ENCODE measurements at places on chromosomes 7 and 10.

DNA sequence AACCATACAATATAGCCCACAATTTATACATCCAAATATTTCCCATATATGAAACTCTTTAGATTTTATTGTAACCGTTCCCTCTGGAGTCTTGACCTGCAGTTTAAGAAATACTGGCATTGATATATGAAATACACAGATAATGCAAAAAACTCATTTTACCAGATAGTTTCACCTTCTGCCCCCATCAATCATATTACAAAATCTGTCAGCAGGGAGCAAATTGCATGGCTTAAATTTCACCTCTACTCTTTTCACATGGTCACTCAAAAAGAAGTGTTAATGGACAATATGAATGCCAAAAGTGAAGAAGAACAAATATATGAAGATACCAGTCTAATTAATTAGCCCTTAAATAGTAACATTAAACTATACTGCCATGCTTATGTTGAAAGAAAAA lies 57.0 kb upstream of the TMEM106B start:
- no peak for DNase-seq

- no peak for DNase-seq
Measured at GRCh38 chr10:28214219-28214618, 88.6 kb downstream of the MPP7 start.

DNA sequence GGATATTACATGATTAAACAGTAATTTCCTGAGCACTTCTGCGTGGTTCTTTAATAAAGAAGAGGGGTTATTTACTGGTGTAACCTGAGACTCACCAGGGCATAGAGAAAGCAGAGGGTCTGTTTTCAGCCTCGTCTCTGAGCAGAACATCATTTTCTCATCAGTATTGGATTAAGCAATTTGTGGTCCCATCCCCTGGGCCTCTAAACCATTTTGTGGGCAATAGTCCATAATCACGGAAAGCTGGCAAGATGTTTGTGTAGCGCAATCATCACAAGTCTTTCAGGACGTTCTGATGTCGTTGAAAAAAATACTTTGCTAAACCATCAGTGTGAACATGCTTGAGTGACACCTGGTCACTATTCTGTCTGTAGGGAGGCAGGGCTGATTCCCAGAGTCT lies 37.1 kb upstream of the SEC61G start:
- DNase-seq, result no peak

DNA sequence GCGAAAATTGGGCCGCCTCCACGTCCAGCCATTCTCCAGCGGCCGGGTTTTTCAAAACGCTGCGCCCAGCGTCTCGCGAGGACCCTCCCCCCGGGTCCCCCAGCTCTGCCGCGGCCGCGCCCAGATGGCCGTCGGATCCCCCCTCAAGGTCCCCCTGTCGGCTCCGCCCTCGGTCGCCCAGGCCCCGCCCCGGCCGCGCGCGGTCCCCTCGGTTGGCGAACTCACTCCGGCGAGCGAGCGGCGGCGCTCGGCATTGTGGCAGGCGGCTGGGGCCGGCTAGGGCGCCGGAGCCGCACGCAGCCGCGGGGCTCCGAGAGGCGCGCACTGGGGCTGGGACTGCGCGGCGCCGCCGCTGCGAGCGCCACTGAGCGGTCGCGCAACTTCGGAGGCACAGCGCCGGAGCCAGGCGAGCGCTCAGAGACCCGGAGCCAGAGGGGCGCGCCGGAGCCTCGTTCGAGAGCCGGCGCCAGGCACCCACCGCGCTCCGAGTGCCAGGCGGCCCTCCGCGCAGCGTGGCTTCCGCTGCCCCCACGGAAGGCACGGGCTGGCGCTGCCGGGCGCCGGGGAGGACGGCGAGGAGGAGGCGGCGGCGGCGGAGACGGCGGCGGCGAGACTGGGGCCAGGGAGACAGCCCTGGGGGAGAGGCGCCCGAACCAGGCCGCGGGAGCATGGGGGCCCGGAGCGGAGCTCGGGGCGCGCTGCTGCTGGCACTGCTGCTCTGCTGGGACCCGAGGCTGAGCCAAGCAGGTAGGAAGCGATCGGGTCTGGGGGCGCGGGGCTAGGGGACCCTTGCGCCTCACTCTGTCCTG lies at the start of gene UNC5B:
Gene UNC5B (plus strand): TSS at position 253 of the 809 bp plus-strand sequence. CDS start 416 bp downstream, at position 669.
- peak; percentile 63 for DNase-seq

- no peak for DNase-seq
Measured at GRCh38 chr7:142407939-142408570, 150.2 kb upstream of the PRSS58 start.

GRCh38 chr10:126060261-126060931 lies 164.0 kb downstream of the FANK1 start:
- no peak for DNase-seq

GRCh38 chr7:71630516-71630915 lies 498.6 kb downstream of the GALNT17 start:
- no peak for DNase-seq

DNA sequence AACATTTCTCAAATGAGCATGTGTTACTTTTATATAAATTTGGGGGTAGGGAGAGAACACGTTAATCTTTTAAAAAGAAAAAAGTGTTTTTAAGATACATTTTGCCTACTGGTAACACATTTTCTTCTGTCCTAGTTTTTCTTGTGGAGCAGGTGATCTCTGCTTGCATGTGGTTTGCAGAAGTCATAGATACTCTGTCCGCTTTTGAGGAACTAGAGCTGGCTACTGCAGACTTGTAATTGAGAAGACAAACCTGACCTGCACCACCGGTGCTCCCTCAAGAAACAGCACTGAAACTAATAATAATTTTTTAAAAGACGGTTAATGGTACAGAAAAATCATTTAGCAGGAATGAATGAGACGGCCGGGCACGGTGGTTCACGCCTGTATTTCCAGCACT lies 243.1 kb downstream of the KIAA1217 start:
- no peak for DNase-seq
